Retina (tissue), 1 donor: ENCODE measurements at places on chromosomes 12 and 14.

GRCh38 chr12:131698286-131698685, 12.6 kb upstream of the SFSWAP start:
- DNase-seq: no peak

DNA sequence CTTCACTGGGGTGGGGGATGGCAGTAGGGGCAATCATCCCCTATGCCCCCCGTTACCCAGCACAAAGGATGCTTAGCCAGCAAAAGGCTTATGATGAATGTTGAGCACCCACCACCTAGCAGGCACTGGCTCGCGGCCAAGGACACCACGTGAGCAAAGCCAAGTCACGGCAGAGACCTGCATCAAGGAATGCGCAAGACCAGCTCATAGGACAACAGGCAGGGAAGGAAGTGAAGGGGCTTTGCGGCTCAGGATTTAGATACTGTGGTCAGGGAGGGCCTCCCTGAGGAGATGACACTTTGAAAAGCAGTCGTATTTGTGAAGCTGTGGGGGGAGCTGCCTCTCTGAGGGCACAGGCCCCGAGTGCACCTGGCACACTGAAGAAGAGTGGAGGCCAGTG, 32.8 kb downstream of the SH2B3 start:
- no peak for DNase-seq

GRCh38 chr14:105913221-105913620, 386.8 kb downstream of the TMEM121 start:
- no peak for DNase-seq

GRCh38 chr14:30698463-30698862, 76.3 kb downstream of the SCFD1 start:
- DNase-seq: no peak

DNA sequence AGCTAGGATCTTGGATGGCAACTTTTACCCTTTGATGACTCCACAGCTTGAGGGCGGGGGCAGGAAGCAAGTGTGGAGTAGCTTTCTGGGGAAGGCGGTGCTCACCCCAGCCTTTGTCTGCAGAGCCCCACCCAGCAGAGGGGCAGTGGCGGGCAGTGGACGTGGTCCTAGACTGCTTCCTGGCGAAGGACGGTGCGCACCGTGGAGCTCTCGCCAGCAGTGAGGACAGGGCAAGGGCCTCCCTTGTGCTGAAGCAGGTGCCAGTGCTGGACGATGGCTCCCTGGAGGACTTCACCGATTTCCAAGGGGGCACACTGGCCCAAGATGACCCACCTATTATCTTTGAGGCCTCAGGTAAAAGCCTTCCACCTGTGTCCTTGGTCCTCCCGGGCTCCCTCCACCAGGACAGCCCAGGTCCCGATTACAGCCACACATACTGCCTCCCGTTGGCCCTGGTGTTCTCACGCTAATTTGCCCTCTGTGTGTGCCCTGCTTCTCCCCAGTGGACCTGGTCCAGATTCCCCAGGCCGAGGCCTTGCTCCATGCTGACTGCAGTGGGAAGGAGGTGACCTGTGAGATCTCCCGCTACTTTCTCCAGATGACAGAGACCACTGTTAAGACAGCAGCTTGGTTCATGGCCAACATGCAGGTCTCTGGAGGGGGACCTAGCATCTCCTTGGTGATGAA, 1.2 kb downstream of the TAPBPL start:
- DNase-seq: no peak

GRCh38 chr12:92059960-92060359, 85.7 kb downstream of the BTG1 start:
- DNase-seq: no peak

GRCh38 chr12:118144499-118144898, 8.6 kb downstream of the PEBP1 start:
- no peak for DNase-seq

- DNase-seq: no peak
Observed at GRCh38 chr12:72472350-72472749, 200.2 kb downstream of the TRHDE start.

- DNase-seq: no peak
Observed at GRCh38 chr12:13183620-13184019, 12.9 kb upstream of the EMP1 start.

DNA sequence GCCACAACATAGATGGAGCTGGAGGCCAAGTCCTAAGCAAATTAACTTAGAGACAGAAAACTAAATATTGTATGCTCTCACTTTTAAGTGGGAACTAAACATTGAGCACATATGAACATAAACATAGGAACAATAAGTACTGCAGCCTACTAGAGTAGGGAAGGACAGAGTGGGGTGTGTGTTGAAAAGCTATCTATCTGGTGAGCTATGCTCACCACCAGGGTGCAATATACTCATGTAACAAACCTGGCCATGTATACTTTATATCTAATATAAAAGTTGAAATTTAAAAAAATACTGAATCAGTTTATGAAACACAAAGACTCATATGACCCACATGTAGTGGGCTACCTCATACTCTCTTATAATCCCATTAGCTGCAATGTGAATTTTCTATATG, 1305.0 kb downstream of the LRFN5 start:
- no peak for DNase-seq

DNA sequence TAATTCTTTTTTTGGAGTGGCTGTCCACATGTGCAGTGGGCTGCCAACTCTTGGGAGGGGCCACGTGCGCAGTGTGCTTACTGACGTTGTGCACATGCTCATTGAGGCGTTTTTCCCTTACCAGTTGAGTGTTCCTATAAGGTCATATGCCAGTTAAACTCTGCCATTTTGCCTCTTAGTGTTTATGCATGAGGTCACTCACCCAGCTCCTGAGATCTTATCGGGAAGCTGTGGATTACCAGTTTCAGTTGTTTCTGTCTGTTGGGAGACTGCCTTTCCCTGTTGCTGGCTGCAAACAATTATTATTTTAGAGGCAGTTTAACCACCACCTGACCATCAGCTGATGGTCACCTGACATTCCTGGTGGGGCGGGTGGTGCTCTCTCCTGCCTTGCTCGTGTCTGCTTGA, 16.1 kb upstream of the KIF21A start:
- DNase-seq: no peak
